ENCODE measurements at places on chromosomes 6 and 20.
A peak's percentile ranks its signal among the peaks of the same experiment; 100 is the strongest.

DNA sequence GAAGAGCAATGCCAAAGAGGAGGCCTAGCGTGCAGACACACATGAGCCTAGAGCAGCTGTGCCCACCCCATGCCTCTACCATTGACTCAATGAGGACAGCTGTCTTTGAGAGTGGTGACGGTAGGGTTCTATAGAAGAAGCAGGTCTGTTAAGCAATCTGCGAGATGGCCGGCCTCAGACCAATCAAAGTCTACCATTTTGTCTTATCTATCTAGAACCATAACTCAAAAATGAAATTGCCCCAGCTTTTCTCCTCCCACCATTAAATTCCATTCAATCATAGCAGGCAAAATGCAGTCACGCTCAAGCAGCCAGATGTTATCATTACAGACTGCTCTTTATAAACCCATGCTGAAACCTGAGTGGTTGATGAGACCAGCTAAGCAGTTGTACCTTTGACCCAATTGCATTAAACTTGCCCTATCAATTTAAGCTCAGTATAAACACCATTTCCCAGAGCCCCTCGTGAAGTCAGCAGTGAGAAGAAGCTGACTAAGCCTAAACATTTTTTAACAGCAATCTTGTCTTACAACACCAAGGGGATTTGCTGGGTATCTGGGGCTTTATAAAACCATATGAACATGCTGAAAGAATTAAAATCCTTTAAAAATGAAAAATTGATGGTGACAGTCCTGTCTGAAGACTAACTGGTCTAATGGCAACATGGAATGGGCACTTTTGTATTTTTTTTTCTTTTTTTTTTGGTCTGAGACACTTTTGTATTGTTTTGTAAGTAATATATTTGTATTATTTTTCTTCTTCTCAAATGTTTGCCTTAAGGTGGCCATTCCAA, 57.5 kb downstream of the FOXC1 start:
- H3K4me3 ChIP-seq = no peak overlapping the region
- H3K36me3 ChIP-seq = no peaks in the 10 kb centered on the region
- no peaks in the 10 kb centered on the region for H3K27me3 ChIP-seq
- H3K4me1 ChIP-seq = no peaks in the 10 kb centered on the region
- DNase-seq = no peak
- H3K27ac ChIP-seq = no peak overlapping the region

DNA sequence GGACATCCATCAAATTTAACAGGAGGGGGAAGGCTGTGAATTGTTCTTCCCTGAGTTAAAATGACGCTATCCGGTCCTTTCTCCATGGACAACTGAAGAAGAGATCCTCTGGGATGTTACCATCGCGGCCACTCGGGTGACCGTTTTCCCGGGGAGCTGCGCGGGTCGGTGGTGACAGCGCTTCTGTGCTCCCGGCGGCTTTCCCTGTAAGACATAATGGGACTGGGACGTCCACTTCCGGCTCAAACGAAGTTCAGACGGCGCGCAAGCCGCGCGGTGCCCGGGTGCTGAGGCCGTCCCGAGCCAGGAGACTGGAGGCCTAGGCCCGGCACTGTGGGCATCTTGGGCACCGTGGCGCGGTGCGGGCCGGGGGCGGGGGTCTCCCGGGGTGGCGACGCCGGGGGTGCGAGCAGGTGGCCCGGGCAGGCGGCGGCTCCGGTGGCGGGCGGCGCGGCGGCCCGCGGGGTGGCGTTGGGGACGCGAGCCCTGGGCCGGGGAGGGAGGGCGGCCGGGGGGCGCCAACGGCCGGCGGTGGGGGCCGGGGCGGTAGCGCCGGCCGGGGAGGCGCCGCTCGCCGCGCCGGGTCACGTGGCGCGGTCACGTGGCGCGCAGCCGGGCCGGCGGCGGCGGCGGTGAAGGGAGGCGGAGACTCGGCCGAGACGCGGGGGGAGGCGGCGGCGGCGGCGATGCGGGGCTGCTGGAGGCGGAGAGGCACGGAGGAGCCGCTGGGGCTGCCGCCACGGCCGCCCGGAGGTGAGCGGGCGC, 63.6 kb downstream of the GTF2H5 start:
- H3K4me3 ChIP-seq = peak overlapping the region; percentile 83
- peak overlapping the region; percentile 79 for H3K27ac ChIP-seq
- H3K36me3 ChIP-seq = no peaks in the 10 kb centered on the region
- peaks cover 24% of the 10 kb centered on the region for H3K4me1 ChIP-seq
- DNase-seq = peak; percentile 81

DNA sequence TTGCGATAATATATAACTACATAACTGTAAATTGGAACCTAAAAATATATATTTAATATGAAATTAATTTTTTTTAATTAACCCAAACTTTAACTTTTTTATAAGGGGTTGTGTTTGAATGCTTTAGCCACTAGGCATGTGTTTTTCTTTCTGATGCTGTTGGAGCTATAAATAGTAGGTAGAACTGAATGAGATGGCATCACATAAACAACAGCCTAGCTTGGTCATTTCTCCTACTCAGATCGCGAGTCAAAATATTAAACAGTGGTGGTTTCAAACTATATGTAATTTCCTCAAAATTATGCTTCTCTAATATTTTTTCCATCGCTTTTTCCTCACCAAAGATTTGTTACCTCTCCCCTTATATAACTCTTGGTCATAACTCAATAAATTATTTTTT, 243.2 kb downstream of the ARID1B start:
- H3K4me1 ChIP-seq = peaks cover 12% of the 10 kb centered on the region
- H3K27me3 ChIP-seq = no peaks in the 10 kb centered on the region
- peak overlapping the region; percentile 99 for H3K27ac ChIP-seq
- DNase-seq = no peak
- no peaks in the 10 kb centered on the region for H3K36me3 ChIP-seq

DNA sequence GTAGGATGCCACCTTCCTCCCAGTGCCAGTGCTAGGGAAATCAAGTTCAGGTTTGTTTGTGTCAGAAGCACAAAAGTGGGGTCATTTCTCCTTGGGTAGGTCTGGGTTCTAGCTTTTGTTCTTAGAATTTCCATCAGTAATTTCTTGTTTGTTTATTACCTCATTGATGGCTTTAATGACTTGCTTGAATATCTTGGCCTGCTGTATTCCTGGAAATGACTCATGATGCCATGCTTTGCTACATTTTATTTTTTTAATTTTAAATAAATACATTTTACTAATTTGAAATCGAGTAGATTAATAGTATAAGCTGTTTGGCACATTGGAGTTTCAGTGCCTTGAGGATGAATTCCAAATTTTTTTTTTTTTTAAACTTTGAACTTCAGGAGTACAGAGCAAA, 189.6 kb downstream of the JARID2 start:
- no peaks in the 10 kb centered on the region for H3K36me3 ChIP-seq
- H3K4me1 ChIP-seq = peaks cover 36% of the 10 kb centered on the region
- no peaks in the 10 kb centered on the region for H3K27me3 ChIP-seq
- no peak overlapping the region for H3K27ac ChIP-seq
- no peak for DNase-seq

DNA sequence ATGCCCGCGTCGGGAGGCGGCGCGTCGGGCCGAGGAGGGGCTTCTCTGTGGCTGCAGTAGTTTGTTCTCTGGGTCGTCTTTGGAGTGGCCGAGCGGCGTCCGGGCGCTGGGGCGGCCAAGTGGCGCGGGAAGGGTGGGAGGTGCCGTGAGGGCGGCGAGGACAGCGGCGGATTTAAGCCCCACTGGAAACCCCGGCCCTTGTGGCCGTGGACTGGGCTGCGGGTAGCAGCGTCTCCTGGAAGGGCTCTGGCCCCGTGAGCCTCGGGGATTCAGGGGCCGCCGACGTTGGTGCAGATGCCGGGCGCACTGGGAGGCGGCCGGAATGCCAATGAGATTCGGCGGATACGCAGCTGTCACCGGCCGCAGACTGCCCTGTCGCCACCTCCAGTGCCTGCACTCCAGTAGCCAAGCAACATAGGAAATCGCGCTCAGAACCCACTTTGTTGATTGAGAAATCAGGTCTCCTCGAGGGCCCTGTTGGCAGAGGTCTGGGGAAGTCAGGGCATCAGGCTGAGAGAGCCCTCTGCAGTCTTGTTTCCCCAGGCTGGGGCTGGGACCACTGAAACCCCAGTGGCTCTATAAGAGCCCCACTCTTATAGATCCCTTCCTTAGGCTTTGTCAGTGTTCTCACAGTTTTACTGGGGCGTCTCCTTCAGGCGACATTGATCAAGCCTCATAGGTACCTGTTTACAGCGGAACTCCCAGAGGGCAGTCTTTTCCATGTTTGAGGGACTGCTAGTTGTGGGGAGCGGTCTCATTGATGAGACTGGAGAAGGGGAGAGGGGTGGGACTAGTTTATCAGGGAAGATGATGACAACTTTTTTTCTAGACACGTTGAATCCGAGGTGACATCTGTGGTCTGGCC, 642 bp downstream of the GZF1 start:
- H3K4me1 ChIP-seq = peaks cover 40% of the 10 kb centered on the region
- peak; percentile 34 for DNase-seq
- no peaks in the 10 kb centered on the region for H3K36me3 ChIP-seq
- peak overlapping the region; percentile 99 for H3K27ac ChIP-seq

GRCh38 chr6:61711849-61712248, 574.2 kb downstream of the KHDRBS2 start:
- no peaks in the 10 kb centered on the region for H3K36me3 ChIP-seq
- DNase-seq = no peak
- no peak overlapping the region for H3K27ac ChIP-seq
- H3K4me1 ChIP-seq = no peaks in the 10 kb centered on the region

DNA sequence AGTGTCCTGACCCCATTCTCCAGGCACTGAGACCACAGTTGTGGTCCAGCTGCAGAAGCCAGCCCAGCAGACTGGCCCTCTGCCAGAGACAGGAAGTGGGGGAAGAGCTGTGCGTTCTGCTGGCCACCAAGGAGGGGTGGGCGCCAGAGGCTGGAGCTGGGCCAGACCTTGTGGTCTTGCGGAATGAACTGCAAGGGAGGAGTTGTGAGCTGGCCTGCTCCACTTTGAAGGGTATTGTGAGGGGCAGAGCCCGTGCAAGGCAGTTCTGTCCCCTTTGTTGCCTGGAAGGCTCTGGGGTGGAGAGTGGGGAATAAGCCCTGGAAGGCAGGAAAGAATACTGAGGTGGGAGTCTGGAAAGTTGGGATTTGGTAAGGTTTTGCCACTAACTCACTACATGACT, 3.6 kb upstream of the MDFI start:
- no peak for DNase-seq
- H3K27me3 ChIP-seq = peaks cover 41% of the 10 kb centered on the region
- H3K4me3 ChIP-seq = no peak overlapping the region
- H3K36me3 ChIP-seq = no peaks in the 10 kb centered on the region

- peaks cover 21% of the 10 kb centered on the region for H3K36me3 ChIP-seq
- peak within 1 kb of the TSS; percentile 35 for H3K27ac ChIP-seq
- no peak for DNase-seq
Observed at GRCh38 chr6:33192105-33192646, at the start of gene COL11A2. COL11A2 (minus strand) TSS chr6:33192467; CDS start chr6:33192240, 227 bp downstream.

DNA sequence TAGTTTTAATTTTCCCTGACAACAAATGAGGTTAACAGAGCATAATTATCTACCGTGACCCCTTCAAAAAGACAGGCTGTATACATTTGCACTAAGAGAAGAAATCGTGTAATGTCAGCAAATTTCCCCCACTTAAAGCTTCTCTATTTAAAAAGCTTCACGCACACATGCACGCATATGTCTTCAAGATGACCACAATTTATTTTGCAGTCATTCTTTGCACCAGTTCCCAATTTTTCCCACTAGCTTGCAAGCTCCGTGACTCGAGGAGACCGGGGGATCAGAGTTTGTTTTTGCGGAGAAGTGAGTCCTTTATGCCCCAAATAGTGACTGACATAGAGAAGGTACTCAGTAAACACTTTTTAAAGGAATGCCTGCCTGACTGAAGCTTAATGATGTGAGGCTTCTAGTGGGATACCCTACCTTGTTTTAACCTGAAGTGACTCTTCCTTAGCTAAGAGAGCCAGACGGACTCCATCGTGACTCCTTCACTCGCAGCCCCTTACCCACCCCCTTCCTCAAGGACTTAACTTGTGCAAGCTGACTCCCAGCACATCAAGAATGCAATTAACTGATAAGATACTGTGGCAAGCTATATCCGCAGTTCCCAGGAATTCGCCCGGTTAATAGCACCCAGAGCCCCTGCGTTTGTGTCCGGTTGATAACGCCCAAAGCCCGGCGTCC, 9.3 kb upstream of the NQO2 start:
- H3K27me3 ChIP-seq = no peaks in the 10 kb centered on the region
- peak; percentile 36 for DNase-seq
- H3K36me3 ChIP-seq = peaks cover 14% of the 10 kb centered on the region
- peak overlapping the region; percentile 99 for H3K27ac ChIP-seq
- peaks cover 34% of the 10 kb centered on the region for H3K4me1 ChIP-seq

- no peak for DNase-seq
- H3K4me1 ChIP-seq = no peaks in the 10 kb centered on the region
- no peak overlapping the region for H3K27ac ChIP-seq
Observed at GRCh38 chr20:44450281-44450889, 25.3 kb upstream of the TTPAL start.

- no peak overlapping the region for H3K27ac ChIP-seq
- H3K4me3 ChIP-seq = no peak overlapping the region
- no peaks in the 10 kb centered on the region for H3K27me3 ChIP-seq
- H3K4me1 ChIP-seq = peaks cover 14% of the 10 kb centered on the region
Observed at GRCh38 chr6:16729183-16729691, 32.0 kb downstream of the ATXN1 start.

DNA sequence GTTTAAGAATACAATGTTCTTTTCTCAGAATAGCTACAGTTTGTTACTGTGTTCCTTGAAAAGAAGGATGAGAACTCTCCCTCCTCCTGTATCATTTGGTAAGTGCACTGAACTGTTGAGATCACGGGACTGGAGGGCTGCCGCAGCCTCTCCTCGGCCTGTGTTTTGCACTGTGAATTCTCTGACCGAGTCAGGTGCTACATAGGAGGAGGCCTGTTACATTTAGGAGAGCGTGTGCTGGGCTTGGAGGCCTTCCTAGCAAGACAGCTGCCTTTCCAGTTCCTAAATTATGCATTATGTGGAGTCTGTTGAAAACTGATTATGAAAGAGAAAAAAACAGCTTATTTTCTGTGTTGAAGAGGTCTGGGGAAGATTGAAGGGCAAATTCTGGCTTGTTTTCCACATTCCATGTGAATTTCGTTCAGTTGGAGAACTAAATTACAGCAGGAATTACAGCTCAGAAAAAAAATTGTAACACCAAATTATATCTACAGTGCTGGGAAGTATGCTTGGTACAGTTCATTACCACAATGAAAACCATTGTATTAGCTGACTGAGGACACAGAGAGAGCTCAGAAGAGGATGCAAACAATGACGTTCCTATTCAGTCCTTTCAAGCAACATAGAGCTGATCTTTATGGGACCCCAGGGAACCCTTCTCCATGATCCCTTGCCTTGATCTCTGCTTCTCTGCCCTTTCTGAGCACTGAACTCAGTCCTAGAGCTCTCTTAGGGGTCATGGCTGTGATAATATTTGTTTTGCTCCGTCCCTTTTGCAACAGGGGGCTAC, 2.8 kb downstream of the TMC2 start:
- no peaks in the 10 kb centered on the region for H3K4me1 ChIP-seq
- DNase-seq = no peak
- no peaks in the 10 kb centered on the region for H3K27me3 ChIP-seq
- no peak overlapping the region for H3K4me3 ChIP-seq
- no peaks in the 10 kb centered on the region for H3K36me3 ChIP-seq
- no peak overlapping the region for H3K27ac ChIP-seq

Measured in heart right ventricle (tissue), 16 donors.